ENCODE measurements at places on chromosomes 13 and 19.

DNA sequence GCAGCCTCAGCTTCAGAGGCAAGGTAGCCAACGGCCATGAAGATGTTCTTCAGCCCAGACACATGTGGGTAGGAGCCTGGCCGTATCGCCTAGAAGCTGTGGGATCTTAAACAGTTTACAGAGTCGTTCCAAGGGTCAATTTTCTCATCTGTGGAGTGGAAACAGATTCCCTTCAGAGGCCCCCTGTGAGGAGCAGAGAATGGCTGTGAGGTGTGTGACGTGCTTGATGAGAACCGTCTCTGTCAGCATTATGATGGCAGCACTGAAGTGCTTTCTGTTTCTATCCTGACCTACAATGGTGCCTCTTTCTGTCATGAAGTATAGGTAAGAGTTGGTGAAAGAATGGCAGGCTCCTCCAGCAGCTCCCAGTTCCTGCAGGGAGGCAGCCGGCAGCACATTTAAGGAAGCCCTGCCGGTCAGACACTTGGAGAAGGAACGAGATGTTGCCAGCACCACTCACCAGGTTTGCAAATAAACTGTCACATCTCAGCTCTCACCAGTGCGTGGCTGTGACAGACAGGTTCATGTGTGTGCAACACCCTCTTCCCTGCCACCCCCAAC is 277.3 kb downstream of the FOXO1 start:
- no peak for DNase-seq

DNA sequence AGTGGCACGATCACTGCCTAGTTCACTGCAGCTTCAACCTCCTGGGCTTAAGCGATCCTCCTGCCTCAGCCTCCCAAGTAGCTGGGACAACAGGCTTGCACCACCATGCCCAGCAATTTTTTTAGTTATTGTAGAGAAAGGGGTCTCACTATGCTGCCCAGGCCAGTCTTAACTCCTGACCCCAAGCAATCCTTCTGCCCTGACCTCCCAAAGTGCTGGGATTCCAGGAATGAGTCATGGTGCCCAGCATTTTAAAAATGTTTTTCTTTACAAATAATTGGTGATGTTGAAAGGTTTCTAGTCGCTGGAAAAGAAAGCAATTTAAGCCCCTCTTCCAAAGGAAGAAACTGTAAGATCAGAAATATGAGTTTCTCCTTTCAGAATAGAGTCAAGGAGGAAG is 19.4 kb downstream of the DYRK1B start:
- DNase-seq, result no peak

DNA sequence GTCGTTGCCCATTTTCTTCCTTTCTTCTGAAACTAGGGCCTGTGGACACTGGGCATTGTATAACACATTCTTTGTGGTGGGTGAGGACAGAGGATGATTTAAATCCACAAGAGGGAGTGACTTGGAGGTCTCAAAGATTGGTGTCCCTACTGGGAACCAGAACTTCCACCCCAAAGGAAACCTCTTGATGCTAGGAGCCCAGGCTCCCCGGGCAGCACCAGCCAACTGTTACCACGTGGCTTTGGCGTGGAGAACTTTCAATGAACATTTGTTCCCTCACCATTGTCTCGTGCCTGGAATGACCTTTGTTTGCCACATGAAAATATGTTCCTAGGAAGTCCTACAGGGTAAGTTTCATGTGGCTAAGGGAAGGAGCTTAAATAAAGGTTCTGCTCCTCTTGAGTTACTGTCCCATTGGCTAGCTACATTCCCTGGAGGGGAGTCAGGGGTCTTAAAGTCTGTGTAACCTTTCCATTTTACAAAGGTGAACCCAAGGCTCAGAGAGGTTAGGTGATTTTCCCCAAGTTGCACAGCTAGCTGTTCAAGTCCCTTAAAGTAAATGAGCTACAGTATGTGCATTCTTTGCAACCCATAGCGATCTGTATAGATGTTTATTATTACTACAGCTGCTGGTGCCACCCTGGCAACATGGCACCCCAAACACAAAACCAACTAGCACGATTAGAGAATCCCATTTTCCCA is 5.0 kb upstream of the CDX2 start:
- no peak for DNase-seq

- no peak for DNase-seq
Measured at GRCh38 chr13:60164234-60164889, 634 bp upstream of the DIAPH3 start.

DNA sequence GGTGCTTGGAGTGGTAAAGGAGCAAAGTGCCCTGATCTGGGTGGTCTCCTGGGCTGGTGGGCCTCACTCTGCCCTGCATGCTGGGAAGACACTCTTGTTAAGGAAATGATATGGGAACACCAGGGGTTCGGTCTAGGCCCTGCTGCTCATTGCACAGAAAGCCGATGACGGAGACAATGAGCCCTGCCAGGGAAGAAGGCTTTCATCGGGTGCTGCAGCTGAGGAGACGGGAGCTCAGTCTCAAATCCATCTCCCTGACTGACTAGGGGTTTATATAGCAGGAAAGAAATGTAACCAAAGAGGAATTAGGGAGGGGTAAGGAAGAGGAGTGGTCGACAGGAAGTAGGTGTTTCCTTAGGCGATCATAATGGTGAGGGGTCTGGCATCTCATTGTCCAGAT is 253.4 kb downstream of the TEX29 start:
- no peak for DNase-seq

DNA sequence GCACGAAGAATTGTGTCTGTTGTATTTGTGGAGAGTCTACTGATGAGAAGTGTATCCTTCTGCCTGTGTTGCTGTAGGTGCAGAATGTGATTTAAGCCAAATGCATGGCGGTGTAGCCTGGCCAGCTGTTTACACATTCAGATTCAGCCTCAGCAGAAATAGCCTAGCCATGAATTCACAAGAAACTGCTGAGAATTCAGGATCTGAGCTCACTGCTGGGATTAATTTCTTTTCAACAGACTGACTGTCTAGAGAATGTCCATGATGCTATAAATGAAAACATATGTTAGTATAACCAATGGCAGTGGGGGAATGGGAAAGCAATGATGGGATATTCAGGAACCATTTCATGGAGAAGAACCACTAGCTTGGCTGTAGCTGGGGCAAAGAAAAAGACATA is 77.4 kb upstream of the RNF113B start:
- no peak for DNase-seq

GRCh38 chr13:92833071-92833470 is 393.5 kb upstream of the GPC6 start:
- no peak for DNase-seq
